COLO829 (cell line): ENCODE measurements at places on chromosomes 7 and 10.

GRCh38 chr7:96819111-96819700 is 109.6 kb upstream of the SEM1 start:
- peak; percentile 87 for DNase-seq

GRCh38 chr10:88500656-88501055 is 82.5 kb downstream of the RNLS start:
- no peak for DNase-seq

GRCh38 chr10:59037018-59037389 is 139.4 kb upstream of the PHYHIPL start:
- no peak for DNase-seq

GRCh38 chr10:90461437-90462155 is 396.2 kb downstream of the HTR7 start:
- no peak for DNase-seq

DNA sequence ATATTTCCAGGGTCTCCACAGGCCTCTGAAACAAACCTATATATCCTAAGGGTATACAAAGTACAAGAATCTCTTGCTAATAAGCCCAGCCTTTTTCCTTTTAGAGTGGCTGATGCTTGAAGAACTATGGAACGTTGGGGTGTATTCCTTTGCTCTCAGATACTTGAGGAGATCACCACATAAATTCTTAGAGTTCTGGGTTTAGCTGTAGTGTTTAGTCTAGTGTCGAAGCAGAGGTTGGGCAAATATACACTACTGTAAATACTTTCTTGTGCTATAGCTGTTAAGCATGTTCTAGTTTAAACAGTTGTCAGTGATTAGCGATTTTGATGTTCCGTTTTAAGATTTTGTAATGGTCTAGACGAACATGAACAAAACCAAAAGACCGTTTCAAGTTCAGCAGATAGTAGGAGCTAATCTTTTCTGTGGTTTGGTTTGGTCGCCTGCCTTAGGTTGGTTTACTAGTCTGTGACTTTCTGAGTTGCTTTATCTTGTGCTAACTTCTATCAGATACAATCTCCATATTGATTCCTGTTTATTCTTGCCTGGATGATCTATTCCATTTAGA is 229.6 kb downstream of the NSUN6 start:
- no peak for DNase-seq

- DNase-seq: no peak
Observed at GRCh38 chr10:80170026-80170425, 35.3 kb downstream of the ANXA11 start.

DNA sequence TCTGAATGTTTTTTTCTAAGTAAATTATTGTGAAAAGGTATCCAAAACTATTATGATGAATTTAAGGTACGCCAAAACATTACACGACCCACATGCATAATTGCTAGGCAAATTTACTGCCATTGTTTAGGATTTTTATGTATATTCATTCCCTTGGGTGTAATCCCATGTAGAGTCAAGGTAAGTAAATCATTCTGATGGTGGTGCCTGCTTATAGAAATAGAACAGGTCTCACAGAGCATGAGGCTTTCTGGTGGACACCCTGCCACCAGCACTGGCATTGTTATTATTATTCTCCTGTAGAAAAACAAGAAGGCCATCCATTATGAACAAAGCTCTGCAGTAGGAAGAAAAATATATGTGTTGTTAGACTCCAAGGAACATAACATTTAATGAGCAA is 111.7 kb upstream of the ZNF804B start:
- DNase-seq: no peak

DNA sequence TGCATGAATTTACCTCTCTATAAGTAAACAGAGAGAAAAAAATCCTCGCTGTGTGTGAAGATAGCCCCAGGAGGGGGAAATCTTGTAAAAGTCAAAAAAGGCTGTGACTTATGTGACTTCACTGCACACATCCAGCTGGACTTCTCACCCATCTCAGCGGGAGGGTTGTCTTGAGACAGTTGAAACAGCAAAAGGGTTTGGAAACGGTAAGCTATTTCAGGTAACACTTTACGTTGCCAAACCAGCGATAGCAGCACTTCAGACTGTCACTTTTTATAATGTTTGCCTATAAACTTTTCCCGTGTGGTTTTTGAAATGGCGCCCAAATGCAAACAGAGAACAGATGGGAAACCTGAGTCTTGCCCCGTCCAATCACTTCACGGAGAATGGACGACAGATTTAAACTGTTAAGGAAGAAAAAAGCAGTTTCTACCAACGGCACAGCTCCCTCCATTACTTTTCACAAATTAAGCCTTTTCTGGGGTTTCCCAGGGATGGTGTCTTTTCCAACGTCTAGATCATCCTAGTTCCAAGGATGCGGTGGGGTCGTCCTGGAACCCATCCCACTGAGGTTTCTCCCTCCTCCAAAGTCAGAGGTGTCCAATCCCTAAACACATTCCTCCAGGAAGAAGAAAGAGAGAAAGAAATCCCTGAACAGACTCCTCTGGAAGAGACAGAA is 25.2 kb downstream of the FGFR2 start:
- DNase-seq: no peak

GRCh38 chr7:54874804-54875203 is 115.8 kb upstream of the SEC61G start:
- DNase-seq: no peak

GRCh38 chr10:124037784-124038183 is 55.6 kb downstream of the CHST15 start:
- DNase-seq: no peak

DNA sequence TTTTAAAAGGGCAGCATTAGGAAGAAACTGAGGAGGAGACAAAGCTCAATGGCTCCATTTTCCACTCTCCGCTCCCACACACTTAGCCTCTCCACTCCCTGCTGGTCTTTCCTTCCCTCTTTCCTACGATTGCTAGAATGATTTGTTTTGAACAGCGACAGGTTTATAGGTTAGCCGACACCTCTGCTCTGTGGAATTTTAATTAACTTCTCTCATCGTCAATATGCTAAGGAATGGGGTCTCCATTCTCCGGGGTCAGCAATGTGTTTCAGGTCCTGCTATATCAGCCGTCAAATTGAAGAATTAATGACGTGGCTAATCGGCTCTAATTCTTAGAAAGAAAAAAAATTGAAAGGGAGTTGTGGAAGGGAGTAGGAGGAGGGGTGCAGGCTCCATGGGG is 28.9 kb downstream of the FBXW4 start:
- no peak for DNase-seq

GRCh38 chr7:84207025-84207424 is 12.4 kb upstream of the SEMA3A start:
- DNase-seq: no peak

- DNase-seq: no peak
Observed at GRCh38 chr10:80870282-80870681, 332.6 kb downstream of the SH2D4B start.

DNA sequence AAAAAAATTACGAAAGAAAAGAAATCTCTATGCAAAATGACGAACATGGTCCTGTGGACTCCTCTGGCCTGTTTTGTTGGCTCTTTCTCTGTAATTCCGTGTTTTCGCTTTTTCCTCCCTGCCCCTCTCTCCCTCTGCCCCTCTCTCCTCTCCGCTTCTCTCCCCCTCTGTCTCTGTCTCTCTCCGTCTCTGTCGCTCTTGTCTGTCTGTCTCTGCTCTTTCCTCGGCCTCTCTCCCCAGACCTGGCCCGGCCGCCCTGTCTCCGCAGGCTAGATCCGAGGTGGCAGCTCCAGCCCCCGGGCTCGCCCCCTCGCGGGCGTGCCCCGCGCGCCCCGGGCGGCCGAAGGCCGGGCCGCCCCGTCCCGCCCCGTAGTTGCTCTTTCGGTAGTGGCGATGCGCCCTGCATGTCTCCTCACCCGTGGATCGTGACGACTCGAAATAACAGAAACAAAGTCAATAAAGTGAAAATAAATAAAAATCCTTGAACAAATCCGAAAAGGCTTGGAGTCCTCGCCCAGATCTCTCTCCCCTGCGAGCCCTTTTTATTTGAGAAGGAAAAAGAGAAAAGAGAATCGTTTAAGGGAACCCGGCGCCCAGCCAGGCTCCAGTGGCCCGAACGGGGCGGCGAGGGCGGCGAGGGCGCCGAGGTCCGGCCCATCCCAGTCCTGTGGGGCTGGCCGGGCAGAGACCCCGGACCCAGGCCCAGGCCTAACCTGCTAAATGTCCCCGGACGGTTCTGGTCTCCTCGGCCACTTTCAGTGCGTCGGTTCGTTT is 83.5 kb upstream of the SLF2 start:
- no peak for DNase-seq

DNA sequence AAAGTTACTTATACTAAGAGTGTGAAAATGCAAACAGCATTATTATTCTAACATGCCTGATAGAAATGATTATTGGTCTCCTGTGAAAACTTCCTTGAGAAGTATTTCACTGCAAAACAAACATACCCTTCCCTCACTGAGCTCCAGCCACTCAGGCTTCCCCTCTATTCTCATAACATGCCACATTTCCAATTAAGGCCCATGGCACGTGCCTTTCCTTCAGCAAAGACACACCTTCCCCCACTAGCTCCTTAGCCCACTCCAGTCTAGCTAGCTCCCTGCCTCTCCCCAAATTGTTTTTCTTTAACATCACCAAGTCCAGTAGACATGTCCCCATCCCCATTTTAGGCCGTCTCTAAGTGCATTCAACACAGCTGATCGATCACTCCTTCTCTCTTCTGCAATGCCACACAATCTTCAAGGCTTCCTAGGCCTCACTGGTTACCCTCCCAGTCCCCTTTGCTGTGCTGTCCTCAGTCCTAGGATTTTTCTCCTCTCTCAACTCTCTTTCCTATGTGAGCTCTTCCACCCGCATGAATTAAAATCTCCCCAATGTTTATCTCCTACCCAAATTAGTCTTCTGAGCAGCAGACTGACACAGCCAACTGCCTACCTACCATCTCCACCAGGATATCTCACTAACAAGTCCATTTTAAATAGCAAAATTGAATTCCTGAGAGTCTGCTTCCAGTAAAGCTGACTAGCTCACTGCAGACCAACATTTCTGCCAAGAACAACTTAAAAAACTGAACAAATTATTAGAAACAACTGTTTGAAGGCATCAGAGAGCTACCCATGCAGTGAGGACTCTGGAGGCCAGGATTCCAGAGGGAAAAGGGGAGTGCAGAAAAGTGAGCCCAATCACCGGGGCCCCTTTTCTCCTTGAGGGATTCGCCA is 11.9 kb downstream of the CYTH3 start:
- no peak for DNase-seq

DNA sequence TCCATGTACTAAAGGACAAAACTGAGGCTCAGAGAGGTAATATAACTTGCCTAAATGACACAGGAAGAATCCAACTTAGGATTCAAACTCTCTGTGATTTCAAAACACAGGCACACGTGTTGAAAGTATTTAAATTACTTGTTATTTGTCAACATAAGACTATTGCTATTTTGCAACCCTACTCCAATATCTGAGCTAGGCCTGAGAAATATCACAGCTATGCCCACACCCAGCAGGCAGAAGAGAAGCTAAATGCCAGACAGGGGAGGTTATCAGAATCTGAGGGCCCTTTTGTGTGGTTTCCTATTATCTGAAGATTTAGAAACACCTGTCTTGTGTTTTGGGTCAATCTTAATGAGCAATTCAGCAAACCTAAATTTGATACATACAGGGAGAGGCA is 204.3 kb downstream of the ANK3 start:
- DNase-seq: no peak

GRCh38 chr10:108375691-108376090 is 1211.2 kb upstream of the SORCS1 start:
- DNase-seq: no peak

GRCh38 chr10:91909117-91909677 is at the start of gene FGFBP3:
FGFBP3 (minus strand) TSS chr10:91909486; CDS start chr10:91908969, 517 bp downstream.
- DNase-seq: no peak

GRCh38 chr10:114779803-114780576 is 41.6 kb upstream of the FHIP2A start:
- DNase-seq: peak; percentile 43

- no peak for DNase-seq
Observed at GRCh38 chr7:109939207-109939606, 1151.7 kb upstream of the LRRN3 start.

DNA sequence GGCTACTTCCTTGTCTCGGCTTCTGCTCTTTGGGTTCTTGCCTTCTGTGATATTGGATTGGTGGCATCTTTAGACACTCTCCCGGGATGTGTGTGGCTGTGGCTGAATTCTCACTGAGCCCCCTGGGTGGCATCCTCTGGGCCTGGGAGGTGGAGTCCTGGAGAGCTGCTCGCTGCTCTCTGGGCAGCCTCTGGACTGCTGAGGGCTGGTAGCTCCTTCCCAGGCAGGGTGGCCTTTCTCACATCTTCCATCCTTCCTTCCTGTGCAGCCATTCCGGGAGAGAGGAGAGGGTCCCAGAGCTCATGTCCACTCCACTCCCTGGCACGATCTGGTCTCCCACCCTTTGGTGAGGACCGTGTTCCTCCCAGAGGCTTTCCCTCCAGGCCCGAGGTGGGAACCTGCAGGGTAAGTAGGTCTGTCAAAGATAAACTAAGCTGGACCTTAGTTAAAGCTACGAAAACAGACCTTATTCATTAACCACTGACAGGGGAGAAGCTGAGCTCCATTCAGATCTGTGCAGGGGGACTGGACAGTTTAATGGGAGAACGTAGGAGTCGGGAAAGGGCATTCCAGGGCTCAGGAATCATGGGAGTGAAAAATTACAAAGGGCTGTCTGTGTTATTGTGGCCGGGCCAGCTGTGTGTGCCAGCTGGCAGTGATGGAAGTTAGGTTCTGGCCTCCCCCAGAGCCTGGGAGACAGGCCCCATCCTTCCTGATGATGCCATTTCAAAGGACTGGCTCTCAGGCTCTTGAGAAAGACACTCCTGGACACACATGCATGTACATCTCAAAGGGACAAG is 8.7 kb downstream of the ATP6V0E2 start:
- DNase-seq: peak; percentile 86

- no peak for DNase-seq
Observed at GRCh38 chr10:100740476-100741377, 4.7 kb upstream of the PAX2 start.

DNA sequence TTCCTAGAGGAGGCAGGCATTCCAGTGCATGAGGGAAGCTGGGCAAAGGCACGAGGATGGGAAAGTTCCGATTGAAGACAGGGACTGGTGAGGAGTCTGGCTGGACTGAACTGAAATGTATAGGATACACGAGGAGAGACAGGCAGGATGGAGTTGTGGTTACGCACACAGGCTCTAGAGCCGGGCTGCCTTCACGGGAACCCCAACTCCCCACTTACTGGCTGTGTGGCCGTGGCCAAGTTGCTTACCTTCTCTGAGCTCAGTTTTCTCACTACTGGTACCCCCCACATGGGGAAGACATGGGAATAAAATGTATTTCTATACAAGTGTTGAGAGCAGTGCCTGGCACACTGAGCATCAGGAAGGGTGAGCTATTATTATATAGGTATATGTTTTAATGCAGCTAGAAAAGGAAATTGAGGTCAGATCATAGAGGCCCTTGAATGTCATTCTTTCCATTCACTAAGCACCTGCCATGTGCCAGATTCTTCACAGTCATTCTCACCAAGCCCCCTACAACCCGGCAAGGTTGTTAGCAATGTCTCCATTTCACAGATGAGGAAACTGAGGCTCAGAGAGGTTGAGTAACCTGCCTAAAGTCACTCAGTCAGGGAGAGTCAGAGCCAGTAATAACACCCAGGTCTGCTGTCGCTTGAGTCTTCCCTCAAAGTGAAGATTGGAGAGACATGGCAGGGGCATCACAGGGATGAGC is 9.7 kb downstream of the CHST3 start:
- DNase-seq: no peak
